ENCODE measurements at places on chromosomes 5 and 9. TPM values are rescaled to one million over a fixed set of nuclear protein-coding genes. Genes with fewer than 3 reads are reported as not detected.
A peak's percentile ranks its signal among the peaks of the same experiment; 100 is the strongest.

Gene CCNI2
- total RNA-seq = 42.7 TPM

Gene ZNF462
- total RNA-seq = 0.37 TPM

Gene PTGS1
- 0.28 TPM for total RNA-seq

Gene PAPPA
- total RNA-seq = not detected

DNA sequence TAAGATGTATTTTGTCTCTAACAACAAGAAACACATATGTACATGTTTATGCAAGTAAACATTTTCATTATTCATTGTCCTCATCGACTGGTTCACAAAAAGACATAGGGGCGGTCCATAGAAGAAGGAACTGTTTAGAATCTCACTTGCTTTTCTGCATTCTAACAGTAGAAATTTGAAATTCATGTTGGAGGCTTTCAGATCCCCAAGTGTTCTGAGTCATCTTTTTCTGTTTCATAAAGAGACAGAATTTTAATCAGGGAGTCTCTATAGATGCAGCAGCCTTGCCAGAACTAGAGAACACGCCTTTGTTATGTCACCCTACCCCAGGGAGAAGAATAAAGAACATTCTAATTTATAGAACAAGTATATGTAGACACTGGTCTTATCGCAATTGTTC lies 324.3 kb downstream of the GABRG2 start:
- no peaks in the 10 kb centered on the region for H3K4me1 ChIP-seq
- no peak for DNase-seq
- H3K27ac ChIP-seq = no peak overlapping the region
- H3K27me3 ChIP-seq = no peaks in the 10 kb centered on the region

DNA sequence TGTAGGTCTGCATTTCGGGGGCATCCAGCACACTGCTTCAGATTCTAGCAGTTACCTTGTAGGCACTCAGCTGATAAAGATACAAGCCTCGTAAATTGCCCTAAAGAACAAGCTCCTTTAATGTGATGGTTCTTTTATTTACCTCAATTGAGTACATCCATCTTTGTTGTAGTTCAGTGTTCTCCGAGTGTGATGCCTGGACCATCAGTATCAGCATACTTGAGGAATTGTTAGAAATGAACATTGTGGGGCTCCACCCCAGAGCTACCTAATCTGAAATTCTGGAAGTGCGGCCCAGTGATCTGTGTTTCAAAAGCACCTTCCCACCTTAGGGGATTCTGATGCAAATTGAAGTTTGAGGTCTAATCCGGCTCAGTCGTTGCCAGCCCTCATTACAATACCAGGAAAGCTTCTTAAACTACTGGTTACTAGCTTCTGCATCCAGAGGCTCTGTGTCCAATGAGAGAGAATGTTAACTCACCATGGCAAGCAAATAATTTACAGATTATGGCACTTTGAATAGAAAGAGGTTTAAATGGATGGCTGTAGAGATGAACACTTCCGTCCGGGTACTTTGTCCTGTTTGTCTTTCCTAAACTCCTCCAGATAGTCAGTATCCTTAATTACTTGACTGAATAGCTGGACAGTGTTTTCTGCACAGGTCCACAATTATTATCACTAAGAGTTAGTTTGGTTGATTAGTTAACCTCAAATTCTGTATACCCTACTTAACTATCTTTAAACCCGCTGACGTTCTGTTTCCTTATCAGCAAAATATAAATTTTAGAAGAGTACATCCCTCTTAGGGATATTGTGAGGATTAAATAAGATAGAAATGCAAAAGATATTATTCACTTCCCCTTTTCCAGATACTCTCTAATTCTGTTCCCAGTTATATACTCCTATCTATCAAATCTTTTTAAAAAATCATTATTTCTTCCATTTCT lies 47.9 kb downstream of the RAI14 start:
- no peaks in the 10 kb centered on the region for H3K36me3 ChIP-seq
- H3K4me3 ChIP-seq = no peak overlapping the region
- H3K27ac ChIP-seq = no peak overlapping the region
- H3K27me3 ChIP-seq = no peaks in the 10 kb centered on the region
- DNase-seq = no peak

DNA sequence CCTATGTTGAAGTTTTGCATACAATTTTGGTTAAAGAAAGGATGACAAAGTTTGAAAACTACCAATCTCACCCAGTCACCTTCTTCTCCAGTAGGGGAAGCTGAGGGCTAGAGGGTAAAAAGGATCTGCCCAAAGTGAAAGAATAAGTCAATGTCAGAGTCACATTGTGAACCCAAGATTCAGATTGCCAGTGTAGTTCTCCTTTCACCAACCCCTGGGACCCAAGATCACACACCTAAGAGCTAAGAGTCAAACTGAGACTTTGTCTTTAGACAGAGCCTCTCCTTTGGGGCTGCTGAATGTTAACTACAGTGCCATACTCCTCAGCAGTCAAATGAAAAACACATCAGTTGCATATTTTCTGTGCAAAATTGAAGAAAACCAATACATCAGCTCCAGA lies 210.6 kb downstream of the ATP10B start:
- H3K4me1 ChIP-seq = no peaks in the 10 kb centered on the region
- H3K4me3 ChIP-seq = no peak overlapping the region
- DNase-seq = no peak

DNA sequence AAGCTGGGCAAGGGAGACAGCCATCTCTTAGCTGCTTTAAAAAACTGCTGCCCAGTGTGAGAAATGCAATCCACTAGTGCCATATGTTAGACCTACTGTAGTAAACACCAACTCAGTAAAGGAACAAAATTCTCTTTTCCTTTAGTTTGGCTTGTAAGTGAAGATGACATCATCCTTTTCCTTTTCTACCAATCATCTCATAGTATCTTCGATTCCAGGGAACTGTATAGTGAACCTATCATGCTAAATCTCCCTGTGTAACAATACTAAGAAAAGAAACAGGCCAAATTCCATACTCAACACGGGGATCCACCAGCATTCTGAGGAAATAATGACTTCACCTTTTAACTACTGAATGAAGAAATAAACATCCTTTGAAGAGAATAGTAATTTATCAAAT lies 100.1 kb downstream of the RAPGEF6 start:
- peaks cover 20% of the 10 kb centered on the region for H3K36me3 ChIP-seq
- no peak overlapping the region for H3K27ac ChIP-seq
- H3K4me3 ChIP-seq = peak overlapping the region; percentile 25

DNA sequence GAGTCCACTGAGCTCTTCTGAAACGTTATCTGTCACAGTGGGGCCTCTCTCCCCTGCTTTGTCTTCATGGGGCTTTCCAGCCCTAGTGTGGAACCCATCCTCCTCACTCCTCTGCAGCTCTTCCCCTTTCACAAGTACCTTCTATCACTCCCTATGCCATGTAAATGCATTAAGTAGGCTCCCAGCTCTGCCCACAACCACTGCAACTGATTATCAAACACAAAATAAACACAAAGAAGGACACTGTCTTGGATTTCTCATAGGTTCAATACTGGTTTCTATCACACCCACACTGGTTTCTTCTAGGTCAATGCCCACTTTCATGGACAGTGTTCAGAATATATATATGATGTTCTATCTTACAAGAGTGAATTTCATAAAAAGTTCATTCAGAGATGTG lies 139.4 kb downstream of the GNAQ start:
- H3K27ac ChIP-seq = peak overlapping the region; percentile 7
- H3K4me3 ChIP-seq = no peak overlapping the region
- H3K4me1 ChIP-seq = peaks cover 21% of the 10 kb centered on the region
- H3K36me3 ChIP-seq = peaks cover 18% of the 10 kb centered on the region
- DNase-seq = no peak

DNA sequence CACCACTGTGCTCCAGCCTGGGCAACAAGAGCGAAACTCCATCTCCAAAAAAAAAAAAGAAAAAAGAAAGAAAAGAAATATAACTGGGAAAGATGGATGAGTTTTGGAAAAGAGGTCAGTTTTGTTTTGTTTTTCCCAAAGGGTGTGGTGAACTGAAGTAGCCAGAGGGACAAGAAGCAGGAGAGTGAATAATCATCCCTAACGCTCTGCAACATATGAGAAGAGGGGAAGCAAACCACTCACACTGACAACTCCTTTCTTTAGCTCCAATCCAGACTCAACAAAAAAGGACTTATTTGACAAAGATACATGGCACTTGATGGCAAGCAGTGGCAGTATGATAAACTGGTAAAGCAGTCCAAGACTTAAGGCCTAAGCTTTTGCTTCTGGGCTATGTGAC lies 176.1 kb upstream of the HMHB1 start:
- no peaks in the 10 kb centered on the region for H3K27me3 ChIP-seq
- DNase-seq = no peak

- no peak for DNase-seq
- H3K36me3 ChIP-seq = peaks cover 49% of the 10 kb centered on the region
- no peak overlapping the region for H3K27ac ChIP-seq
- H3K4me3 ChIP-seq = no peak overlapping the region
- no peaks in the 10 kb centered on the region for H3K27me3 ChIP-seq
Observed at GRCh38 chr9:128540634-128541360, 11.6 kb upstream of the SPTAN1 start.

- H3K27me3 ChIP-seq = peaks cover 2% of the 10 kb centered on the region
- no peak overlapping the region for H3K27ac ChIP-seq
- peaks cover 3% of the 10 kb centered on the region for H3K4me1 ChIP-seq
- DNase-seq = no peak
- H3K4me3 ChIP-seq = no peak overlapping the region
Observed at GRCh38 chr5:113042491-113043243, 66.1 kb downstream of the DCP2 start.

DNA sequence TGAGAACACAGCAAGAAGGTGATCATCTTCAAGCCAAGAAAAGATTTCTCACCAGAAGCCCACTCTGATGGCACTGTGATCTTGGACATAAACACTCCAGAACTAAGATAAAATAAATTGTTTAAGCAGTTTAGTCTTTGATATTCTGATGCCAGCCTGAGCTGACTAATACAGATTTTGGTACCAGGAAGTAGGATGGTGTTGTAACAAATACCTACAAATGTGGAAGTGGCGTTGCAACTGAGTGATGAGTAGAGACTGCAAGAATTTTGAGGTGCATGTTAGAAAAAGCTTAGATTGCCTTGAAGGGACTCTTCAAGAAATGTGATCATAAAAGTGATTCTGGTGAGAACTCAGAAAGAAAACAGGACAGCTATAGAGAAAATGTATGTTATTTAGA lies 592.4 kb upstream of the DAB2 start:
- H3K27me3 ChIP-seq = no peaks in the 10 kb centered on the region
- no peak overlapping the region for H3K27ac ChIP-seq
- H3K36me3 ChIP-seq = no peaks in the 10 kb centered on the region
- H3K4me1 ChIP-seq = peaks cover 3% of the 10 kb centered on the region
- no peak overlapping the region for H3K4me3 ChIP-seq

DNA sequence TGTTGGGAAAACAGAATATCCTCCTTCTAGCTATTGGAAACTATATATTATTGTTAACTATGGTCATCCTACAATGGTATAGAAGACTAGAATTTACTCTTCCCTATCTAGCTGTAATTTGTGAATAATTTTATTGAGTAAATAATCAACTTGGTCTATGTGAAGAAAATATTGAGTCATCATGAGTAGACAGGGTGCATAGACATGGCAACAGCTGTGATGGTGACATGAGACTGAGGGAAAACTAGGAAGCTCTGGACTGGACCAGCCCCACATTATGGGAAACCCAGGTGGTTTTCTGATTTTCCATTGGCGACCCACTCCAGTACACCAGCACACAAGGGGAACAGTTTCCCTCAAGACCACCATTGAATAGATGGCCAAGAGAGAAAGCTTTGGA lies 95.0 kb downstream of the APBA1 start:
- no peaks in the 10 kb centered on the region for H3K4me1 ChIP-seq
- peaks cover 5% of the 10 kb centered on the region for H3K27me3 ChIP-seq
- H3K36me3 ChIP-seq = no peaks in the 10 kb centered on the region
- DNase-seq = no peak

DNA sequence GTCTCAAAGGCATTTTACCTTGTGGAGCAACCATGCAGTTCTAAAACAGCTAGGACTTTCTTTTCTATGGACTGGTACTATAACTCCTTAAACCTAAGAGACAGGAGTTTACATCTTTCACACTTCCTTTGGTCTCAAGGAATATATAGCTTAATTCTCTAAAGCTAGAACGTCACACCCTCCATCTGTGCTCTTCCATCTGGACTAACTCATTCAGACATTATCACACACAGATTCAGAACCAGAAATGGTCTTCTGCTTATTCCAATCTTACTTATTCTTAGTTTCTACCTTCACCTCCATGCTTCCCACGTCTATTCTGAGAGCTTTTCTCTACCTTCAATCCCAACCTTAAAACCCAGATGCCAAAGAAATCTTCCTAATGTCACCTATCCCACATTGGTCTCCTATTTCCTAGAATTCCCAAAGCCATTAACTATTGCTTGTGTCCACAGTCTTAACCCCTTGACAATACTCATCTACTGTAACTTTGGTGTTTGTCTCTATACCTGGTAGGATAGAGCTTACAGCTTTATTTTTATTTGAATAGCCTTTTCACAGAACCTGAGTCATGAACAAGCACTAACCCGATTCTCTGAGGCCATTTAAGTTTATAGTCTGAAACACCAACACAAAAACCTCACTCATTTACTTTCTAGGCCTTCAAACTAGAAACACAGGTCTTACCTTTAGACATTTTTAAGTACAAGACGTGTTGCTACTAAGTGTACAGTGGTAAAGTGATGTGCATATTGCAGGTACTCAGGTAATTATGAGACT lies 22.8 kb downstream of the CSNK1A1 start:
- H3K27me3 ChIP-seq = no peaks in the 10 kb centered on the region
- no peak overlapping the region for H3K27ac ChIP-seq
- DNase-seq = no peak
- H3K36me3 ChIP-seq = peaks cover 34% of the 10 kb centered on the region
- no peak overlapping the region for H3K4me3 ChIP-seq

DNA sequence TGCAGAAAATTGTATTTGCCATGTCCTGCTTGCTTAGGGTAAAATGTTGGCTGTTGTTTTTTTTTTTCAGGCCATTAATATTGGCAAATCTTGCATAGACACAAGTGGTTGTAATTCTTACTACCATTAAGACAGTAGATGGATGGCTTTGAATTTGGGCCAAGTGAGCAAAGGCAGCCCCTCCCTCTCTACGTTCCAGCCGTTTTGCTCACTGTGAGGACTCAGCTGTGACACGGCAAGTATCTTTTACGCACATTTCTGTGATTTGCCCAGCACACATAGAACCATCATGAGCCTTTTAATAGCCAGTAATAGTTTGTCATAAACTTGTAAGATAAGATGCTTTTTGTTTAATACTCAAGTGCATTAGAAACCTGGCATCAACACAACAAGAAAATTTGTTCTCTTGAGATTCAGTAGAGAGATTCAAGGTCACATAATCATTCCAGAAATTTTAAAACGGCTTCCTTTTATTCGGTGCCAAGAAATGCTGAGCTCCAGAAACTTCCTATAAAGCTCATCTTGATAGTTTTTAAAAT lies 205.2 kb upstream of the ADCY2 start:
- no peak for DNase-seq
- H3K4me1 ChIP-seq = no peaks in the 10 kb centered on the region
- H3K4me3 ChIP-seq = no peak overlapping the region

GRCh38 chr9:69178583-69179011 lies 4.5 kb downstream of the TJP2 start:
- DNase-seq = peak; percentile 69
- H3K4me3 ChIP-seq = no peak overlapping the region
- peaks cover 11% of the 10 kb centered on the region for H3K27me3 ChIP-seq
- peaks cover 68% of the 10 kb centered on the region for H3K4me1 ChIP-seq
- no peak overlapping the region for H3K27ac ChIP-seq
- H3K36me3 ChIP-seq = peaks cover 7% of the 10 kb centered on the region
